ENCODE measurements at places on chromosomes 12 and 14.

GRCh38 chr14:39548358-39548757 is 116.1 kb upstream of the FBXO33 start:
- DNase-seq = no peak

DNA sequence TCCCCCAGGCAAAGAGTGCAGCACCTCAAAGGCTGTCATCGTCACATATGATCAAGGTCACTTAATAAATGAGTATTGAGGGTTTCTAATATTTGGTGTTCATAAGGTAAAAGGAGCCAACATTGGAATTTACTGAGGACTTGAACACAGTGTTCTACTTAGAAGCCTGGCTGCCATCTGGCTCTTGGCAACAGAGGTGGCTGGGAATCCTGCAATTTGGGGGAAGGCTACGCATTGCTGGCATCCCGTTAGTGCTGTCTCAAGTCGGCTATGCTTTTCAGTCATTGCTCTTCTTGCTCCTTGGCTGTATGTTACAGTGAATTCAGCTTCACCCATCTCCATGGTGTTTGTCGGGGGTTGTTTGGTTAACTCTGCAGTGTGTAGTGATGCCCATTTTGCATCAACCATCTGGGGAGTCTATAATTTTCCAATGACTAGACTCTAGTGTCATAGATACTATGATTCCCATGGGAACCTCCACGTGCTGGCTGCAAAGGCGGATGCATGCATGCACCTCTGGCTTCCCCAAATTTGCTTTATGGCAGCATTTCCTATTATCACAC is 12.9 kb upstream of the SLC24A4 start:
- no peak for DNase-seq

DNA sequence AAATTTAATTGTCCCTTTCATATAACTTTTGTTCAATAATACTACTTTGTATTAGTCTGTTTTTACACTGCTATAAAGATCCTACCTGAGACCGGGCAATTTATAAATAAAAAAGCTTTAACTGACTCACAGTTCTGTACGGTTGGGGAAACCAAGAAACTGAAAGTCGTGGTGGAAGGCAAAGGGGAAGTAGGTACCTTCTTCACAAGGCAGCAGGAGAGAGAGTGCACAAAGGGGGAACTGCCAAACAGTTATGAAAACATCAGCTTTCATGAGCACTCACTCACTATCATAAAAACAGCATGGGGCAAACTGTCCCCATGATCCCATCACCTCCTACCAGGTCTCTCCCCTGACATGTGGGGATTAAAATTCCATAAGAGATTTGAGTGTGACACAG is 1069.0 kb downstream of the FSCB start:
- no peak for DNase-seq

DNA sequence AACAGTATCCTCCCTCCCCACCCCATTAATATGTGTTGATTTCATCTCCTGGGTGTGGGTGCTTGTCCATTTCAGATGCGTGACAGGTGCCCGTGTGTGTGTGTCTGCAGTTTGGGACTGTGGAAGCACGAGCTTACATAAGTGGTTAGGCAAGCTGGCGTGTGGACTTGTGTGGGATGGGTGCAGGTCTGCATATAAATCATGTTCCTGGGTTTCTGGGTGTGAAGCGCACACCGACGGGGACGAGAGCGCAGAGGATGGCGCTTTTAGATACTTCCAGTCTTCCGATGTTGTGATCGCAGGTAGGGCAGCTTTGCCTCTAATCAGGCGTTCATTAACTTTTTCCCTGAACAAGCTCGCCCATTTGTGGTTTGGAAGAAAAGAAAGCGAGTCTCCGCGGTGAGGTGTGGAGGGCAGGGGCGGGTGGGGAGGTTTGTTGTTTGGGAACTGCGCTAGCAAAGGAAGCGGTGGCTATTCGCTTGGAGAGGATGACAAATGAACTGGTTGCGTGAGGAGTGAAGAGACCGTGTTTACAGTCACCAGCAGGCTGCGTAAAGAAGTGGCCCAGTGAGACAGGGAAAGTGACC is 865 bp downstream of the RGS6 start:
- DNase-seq = no peak

DNA sequence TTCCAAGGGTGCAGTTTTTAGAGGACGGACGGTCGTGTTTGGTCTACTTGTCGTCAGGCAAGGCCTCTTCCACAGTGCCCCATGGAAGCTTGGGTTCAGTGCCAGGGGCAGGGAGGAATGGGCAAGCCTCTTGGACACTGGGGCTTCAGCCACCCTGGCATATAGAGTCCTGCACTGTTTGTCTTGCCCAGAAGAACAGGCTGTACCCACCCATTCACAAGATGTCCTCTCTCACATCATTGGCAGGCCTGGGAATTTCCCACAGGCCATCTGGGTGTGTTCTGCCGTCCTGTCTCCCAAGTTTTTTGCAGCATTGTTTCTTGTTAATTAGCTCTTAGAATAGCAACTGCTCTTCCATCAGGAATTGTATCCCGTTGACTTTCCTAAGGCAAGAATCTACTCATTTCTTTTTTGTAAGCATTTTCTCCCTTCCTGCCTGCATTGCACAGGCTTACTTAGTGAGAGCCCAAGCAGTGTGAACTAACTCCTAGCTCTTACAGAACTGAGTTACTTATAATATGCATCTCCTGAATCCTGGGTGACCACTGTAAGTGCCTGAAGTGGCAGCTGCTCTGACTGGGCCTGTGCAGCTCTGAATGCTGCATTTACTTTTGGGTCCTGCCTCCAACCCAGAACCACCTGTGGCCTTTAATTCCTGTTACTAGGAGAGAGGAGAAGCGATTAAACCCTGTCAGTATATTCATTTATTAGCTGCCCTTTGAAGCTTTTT is 149.4 kb upstream of the HIF1A start:
- DNase-seq = no peak

DNA sequence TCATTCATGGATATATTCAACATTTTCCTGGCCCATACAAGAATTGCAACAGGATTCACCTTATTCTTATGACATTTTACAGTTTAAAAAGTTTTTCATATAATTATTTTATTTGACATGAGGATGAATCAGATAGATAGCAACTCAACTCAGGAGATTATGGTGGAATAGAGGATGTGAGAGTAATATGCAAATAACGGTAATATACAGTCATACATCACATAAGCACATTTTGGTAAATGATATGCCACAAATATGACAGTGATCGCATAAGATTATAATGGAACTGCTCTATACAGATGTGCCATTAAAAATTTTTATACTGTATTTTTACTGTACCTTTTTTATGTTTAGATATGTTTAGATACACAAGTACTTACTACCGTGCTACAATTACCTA is 24.1 kb upstream of the CRADD start:
- no peak for DNase-seq
